ENCODE measurements at places on chromosomes 12 and 14.

DNA sequence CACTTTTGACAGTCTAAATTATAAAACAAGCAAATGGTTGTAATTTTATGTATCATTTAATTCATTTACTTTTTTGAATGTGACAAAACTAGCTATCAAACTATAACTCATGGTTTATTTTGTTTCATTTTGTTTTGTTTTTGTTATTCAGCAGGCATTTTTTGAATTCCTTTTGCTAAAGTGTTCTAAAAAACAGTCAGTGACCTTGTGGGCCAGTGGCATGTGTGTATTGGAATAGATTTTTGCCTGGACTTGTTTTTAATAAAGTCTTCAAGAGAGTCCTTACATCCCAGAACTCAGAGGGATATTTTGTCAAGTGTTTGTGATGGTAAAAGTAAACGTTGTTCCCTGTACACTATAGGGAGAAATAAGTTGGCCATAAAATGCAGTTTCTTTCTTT is 369.7 kb upstream of the SYT1 start:
- no peak for DNase-seq

GRCh38 chr12:57452181-57452936 is 2.7 kb upstream of the INHBE start:
- DNase-seq = no peak

DNA sequence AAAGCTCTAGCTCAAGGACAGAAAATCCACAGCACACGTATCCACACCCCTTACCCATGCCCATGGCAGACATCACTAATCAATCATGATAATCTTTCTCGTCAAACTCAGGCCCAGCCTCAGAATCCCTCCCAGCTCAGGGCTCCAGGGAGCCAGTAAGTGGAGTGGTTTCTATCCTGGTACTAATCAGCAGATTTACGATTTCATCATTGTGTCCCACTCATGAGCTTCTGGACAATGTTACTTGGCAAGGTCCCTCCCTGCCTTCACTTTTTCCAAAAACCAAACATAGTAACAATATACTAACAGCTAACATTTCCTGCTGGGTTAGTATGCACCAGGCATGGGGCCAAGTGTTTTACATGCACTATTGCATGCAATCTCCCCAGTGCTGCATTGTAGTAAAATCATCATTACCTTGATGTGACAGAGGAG is 45.8 kb upstream of the NCOR2 start:
- no peak for DNase-seq

DNA sequence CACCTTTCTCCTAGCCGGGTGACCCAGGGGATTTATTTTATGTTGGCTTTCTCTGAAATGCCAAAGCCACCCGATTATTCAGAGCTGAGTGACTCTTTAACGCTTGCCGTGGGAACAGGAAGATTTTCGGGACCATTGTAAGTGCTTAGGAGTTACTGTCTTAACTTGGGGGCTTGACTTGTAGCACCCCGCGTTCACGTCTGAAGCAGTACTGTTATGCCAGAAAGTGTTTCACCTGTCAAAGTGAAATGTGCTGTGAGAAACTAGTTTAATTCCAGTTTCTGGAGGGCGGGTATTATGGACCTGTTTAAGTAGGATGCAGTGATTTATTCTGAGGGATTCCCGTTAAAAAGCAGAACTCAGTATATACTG is 218 bp downstream of the LYSET start:
- no peak for DNase-seq

- no peak for DNase-seq
Observed at GRCh38 chr14:51367600-51367931, 127.5 kb downstream of the TMX1 start.

- DNase-seq = no peak
Observed at GRCh38 chr14:44170101-44170500, 337.0 kb downstream of the FSCB start.

DNA sequence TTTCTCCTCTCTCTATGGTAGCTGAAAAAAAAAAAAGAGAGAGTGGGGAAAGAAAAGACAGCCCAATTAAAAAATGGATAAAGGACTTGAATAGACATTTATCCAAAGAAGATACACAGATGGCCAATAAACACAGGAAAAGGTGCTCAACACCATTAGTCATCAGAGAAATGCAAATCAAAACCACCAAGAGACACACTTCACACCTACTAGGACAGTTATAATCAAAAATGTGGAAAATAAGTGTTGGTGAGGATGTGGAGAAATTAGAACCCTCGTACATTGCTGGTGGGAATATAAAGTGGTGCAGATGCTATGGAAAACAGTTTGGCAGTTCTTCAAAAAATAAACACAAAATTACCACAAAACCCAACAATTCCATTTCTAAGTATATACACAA is 172.4 kb upstream of the GRIN2B start:
- DNase-seq = no peak

- no peak for DNase-seq
Observed at GRCh38 chr14:64349741-64350490, 38.2 kb upstream of the MTHFD1 start.

DNA sequence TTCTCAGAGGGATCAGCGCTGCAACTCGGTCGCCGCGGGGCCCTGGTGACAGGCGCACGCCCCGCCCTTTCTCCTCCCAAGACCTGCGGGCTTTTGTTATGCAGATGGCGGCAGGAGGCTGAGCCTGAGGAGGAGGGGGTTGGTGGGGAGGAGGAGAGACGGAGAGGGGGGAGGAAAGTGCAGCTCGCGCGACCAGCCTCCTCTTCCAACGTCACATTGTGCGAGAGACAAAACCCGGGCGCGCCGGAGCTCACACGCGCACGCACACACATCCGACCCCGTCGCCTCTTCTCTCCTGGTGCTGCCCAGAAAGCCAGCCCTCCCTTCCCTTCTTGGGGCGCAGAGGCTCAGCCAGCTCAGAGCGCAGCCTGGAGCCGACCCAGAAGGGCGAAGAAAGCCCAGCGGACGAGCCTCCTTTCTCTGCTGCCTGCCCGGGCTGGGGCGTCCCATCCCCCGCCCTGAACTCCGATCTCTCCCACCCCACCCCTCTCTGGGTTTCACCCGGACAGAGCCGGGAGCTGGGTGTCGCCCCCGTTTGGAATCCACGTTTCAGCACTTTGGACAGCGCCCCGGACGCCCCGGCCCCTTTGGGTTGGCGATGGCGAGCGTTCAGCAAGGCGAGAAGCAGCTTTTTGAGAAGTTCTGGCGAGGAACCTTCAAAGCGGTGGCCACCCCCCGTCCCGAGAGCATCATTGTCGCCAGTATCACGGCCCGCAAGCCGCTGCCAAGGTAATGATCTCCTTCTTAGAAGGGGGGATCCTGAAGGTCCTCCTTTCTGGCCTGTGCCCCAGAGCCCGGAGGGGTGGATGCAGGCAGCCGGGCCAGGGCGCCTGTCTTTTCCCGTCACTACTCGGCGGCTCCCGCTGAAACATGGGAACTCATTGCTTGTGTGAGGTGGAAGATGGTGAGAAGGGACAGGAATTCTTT is at the start of gene SRRM4:
Gene SRRM4 (plus strand): TSS at position 257 of the 927 bp plus-strand sequence. CDS start 342 bp downstream, at position 599.
- no peak for DNase-seq

- DNase-seq = no peak
Observed at GRCh38 chr14:99604766-99605298, 825 bp upstream of the CCDC85C start.

GRCh38 chr12:50533203-50533584 is 28.4 kb downstream of the DIP2B start:
- DNase-seq = no peak

DNA sequence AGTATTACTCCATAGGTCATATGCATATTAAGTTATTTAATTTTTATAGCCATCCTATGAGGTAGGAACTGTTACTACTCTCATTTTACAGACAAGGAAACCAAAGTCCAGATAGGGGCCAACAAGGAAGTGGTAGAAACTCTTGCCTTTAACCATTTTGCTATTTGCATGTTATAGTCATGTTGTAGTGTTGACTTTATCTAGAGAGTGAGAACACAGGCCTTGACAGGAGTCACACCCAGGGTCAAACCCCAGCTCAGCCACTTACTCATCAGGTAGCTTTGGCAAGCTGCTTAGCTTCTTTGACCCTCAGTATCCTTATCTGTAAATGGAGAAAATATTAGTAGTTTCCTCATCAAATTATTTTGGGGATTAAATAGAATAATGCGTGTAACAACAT is 156.2 kb downstream of the CAND1 start:
- no peak for DNase-seq

- DNase-seq = no peak
Observed at GRCh38 chr12:85310456-85311076, 30.5 kb downstream of the ALX1 start.

DNA sequence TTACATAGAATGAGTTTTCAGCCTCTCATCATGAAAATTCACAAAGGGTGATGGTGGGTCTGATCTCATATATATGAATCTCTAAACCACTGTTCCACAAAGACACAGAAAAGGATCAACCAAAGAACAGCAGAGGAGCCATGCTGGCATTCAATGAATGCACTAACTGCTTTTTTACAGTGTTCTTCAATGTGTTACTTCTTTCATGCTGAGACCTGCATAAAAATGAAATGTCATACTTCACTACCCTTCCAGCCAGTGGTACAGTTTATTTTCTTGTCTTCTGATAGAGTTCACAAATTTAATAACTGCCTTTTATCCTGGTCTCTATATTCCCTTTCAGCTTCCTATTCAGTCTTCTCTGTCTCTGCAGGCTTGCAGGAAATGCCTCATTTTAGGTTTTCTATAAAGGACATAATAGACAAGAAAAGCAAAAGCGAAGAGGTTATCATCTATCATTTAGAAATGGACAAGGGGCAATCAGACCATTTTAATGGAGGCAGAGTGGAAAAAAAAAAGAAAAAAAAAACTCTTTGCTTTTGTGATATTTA is 836.7 kb upstream of the FOXG1 start:
- no peak for DNase-seq
